Caudate nucleus (tissue), 63 donors: ENCODE measurements at places on chromosomes 11 and 22.

- DNase-seq = no peak
Measured at GRCh38 chr22:23233084-23233531, 52.8 kb downstream of the BCR start.

- DNase-seq = no peak
Measured at GRCh38 chr11:17547932-17548331, 873 bp downstream of the OTOG start.

GRCh38 chr22:47566491-47566890 lies 804.0 kb downstream of the TBC1D22A start:
- no peak for DNase-seq

- DNase-seq = no peak
Measured at GRCh38 chr11:118240999-118241763, 11.0 kb downstream of the MPZL3 start.

- DNase-seq = no peak
Measured at GRCh38 chr11:31687256-31687655, 123.9 kb downstream of the PAX6 start.

GRCh38 chr11:85377901-85378300 lies 249.2 kb downstream of the DLG2 start:
- DNase-seq = no peak

GRCh38 chr11:116927163-116927974 lies 89.9 kb upstream of the APOA1 start:
- DNase-seq = no peak

DNA sequence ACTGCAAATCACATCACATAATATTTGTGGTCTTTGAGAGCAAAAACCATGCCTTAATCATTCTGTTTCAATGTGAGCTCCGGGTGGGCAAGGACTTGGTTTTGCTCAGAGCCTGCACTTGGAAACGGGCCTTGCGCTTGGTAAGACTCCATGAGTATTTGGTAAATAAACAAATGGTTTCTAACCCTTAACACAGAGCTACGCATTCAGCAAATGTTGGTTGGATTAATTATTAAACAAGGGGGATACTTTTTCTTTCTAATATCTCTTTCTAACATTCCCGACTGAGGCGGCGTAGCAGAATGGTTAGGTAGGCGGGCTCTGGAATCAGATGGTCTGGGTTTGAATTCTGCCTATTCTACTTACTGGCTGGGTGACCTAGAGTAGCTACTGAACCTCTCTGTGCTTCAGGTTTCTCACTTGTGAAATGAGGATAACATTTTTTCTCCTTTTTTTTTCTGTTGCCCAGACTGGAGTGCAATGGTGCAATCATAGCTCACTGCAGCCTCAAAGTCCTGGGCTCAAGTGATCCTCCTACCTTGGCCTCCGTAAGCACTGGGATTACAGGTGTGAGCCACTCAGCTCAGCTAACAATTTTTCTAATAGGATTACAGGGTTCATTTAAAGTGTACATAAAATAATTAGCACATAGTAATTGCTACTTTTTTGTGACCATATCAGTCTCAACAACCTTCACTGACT lies 3.4 kb upstream of the FAM83F start:
- DNase-seq = no peak

GRCh38 chr22:36300396-36301212 lies 47.7 kb downstream of the APOL1 start:
- no peak for DNase-seq

GRCh38 chr22:37746366-37747079 lies 49.7 kb downstream of the TRIOBP start:
- peak; percentile 30 for DNase-seq

DNA sequence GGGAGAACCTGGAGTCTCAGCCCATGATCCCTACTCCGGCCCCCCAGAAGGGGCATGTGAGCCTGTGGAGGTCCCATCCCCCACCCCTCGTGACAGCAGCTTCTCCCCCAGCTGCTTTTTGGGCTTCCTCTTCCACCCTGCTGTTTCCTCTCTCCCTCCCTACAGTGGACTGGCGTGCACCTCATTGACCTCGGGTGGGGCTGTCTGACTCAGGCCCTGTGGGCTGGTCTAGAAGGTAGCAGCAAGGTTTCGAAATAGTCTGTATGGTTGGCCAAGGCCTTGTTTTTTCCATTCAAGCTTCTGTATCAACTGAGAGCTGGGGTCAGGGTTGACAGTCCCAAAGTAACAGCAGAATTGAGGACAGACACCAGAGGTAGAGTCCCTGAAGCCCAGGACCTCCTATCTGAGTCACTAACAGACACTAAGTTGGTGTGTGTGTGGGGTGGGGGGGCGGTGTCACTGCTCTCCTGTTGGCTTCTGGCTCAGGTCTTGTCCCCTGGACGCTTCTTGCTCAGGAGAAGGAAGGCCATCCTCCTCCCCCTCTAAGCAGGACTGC lies 7.7 kb downstream of the SLC37A2 start:
- DNase-seq = no peak

DNA sequence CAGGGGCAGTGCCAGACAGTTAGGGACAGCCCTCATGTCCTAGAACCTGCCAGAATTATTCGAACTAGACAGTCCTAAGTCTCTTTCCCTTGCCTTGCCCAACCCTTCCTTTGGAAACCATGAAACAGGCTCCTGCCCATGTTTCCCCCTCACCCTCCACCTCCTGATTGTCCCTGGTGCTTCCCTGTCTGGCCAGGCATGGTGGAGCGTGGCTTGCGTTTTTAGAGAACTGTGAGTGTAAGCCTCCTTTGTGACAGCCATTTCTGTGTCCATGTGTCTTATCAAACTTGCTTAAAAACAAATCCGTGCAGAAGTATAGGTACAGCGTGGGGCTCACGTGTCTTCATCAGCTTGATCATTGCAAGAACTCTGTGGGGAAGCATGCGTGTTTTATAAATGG lies 54.9 kb downstream of the MPPED1 start:
- no peak for DNase-seq

DNA sequence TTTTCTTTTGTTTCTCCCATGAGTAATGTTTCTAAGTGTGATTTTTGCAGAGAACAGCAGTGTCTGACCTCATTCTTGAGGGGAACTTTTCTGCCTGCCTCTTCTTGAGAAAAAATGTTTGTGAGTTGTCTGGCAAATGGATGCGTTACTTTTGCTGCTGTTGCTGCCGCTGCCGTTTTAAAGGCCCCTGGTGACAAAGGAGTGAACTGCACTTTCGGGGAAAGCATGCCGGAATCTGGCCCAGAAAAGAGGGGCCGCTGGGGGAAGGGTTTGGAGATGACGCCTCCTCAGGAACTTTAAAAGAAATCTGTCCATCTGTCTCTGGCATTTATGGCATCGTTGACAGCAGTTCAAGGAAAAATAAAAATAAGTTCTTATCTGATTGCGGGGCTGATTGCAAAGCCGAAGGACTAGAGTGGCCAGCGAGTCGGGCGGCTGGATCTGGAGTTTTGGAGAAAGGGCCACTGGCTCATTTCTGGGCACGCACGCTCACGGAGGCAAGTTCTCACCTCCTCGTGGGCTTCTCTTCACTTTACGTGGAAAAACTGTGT lies 16.5 kb downstream of the ZBTB16 start:
- no peak for DNase-seq

GRCh38 chr11:35981581-35981980 lies 37.7 kb downstream of the LDLRAD3 start:
- no peak for DNase-seq

DNA sequence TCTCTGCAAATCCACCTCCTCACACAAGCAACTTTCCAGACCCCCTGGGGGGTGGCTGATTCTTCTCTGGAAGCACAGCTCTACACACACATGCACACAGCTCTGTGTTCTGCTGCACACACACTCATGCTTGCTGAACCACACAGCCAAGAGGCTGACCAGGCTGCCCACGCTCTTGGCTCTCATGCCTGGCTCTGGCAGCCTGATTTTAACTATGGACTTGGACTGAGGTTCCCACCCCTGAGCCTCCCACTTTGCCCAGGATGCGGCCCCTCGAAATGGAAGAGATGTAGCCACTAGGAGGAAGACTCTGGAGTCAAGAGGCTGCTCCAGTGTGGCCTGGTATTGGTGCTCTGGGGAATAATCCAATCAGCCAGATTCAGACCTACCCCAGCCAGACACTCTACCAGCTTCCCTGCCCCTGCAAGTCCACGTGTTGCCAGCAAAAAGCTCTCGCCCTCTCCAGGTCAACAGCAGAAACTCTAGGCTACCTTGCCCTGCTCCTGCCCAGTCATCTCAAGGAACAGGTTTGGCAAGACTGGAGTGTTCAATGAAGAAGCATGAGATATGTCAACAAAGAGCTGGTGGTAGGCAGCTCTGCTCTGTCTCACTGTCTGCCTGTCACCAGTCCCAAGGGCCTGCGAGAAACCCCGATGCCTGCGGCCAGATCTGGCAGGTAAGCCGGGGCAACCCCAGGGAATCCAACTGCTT lies 8.8 kb upstream of the CASTOR1 start:
- no peak for DNase-seq

GRCh38 chr22:49551446-49551845 lies 276.2 kb downstream of the BRD1 start:
- DNase-seq = no peak

DNA sequence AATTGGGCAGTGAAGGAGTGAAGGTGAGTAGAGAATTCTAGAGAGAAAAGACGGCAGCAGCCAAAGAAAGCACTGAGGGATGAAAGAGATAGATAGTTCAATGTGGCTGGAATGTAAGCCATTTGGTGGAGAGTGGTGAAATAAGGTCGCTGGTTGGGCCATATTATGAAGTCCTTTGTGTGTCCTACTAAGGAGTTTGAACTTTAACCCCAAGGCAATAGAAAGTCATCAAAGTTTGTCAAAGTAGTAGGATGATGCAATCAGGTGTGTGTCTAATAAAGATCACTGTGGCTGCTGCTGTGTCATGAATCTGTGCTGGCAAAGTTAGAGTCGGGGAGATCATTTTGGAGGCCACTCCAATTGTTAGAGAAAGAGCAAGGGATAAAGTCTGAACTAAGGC lies 18.7 kb downstream of the RNF121 start:
- no peak for DNase-seq

DNA sequence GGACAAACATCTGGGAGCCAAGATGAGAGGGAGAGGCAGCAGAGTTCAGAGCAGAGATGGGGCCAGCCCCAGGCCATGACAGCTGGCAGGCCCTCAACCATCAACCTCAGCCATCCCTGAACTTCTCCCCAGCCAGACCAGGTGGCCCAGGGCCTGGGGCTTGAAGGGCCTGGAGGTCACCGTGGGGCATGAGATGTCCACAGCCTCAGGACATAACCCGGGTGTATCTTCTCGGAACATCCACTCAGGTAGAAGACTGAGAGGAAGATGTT lies 12.4 kb upstream of the SLC39A13 start:
- no peak for DNase-seq

- DNase-seq = peak; percentile 39
Measured at GRCh38 chr22:45242778-45243191, 2.1 kb upstream of the KIAA0930 start.

GRCh38 chr22:18044548-18045271 lies 20.3 kb upstream of the MICAL3 start:
- DNase-seq = peak; percentile 61

- no peak for DNase-seq
Measured at GRCh38 chr11:73566977-73567755, 30.7 kb downstream of the FAM168A start.

DNA sequence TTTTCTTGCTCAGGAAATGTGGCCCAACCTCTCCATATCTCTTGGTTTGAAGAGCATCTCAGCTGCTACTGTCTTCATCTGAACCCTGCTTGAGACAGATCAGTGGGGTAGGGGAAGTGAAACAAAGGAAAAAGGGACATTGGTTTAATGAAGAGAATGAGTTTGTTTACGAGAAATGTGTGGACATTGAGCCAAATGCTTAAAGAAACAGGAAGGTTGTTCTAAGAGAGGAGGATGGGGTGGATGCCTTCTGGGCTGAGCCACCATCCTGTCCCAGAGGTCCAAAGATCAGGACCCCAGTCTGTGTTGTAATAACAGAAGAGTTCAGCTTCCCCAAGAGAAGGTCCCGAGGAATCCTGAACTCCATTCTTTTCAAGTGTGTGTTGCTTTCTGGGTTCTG lies 369.7 kb downstream of the INSC start:
- DNase-seq = no peak

- DNase-seq = no peak
Measured at GRCh38 chr11:99080154-99080553, 59.4 kb downstream of the CNTN5 start.

- no peak for DNase-seq
Measured at GRCh38 chr11:107740271-107740670, 28.4 kb upstream of the SLN start.

GRCh38 chr11:17588721-17589120 lies 41.7 kb downstream of the OTOG start:
- no peak for DNase-seq

GRCh38 chr11:29844031-29844430 lies 172.8 kb downstream of the KCNA4 start:
- no peak for DNase-seq

- no peak for DNase-seq
Measured at GRCh38 chr11:67251841-67252240, 14.4 kb upstream of the GRK2 start.

GRCh38 chr11:2664376-2664775 lies 35.4 kb downstream of the KCNQ1OT1 start:
- DNase-seq = no peak

- DNase-seq = no peak
Measured at GRCh38 chr11:95867105-95867504, 56.8 kb downstream of the MTMR2 start.

DNA sequence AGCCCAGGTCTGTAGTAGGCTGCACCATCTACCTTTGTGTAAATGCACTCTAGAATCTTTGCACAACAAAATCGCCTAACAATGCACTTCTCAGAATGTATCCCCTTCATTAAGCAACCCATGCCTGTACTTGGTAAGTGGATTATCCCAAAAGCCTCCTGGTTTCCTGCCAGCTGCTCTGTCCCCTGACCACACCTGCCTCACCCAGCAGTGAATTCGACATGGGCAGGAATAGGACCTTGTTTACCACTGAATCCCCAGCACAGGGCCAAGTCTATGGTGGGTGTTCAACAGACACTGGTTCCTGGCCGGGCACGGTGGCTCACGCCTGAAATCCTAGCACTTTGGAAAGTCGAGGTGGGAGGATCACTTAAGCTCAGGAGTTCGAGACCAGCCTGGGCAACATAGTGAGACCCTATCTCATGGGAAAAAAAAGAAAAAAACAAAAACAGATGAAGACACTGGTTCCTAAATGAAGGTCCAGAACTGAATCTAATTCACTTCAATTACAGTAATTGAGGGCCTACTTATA lies 5.1 kb upstream of the SYCE3 start:
- no peak for DNase-seq

DNA sequence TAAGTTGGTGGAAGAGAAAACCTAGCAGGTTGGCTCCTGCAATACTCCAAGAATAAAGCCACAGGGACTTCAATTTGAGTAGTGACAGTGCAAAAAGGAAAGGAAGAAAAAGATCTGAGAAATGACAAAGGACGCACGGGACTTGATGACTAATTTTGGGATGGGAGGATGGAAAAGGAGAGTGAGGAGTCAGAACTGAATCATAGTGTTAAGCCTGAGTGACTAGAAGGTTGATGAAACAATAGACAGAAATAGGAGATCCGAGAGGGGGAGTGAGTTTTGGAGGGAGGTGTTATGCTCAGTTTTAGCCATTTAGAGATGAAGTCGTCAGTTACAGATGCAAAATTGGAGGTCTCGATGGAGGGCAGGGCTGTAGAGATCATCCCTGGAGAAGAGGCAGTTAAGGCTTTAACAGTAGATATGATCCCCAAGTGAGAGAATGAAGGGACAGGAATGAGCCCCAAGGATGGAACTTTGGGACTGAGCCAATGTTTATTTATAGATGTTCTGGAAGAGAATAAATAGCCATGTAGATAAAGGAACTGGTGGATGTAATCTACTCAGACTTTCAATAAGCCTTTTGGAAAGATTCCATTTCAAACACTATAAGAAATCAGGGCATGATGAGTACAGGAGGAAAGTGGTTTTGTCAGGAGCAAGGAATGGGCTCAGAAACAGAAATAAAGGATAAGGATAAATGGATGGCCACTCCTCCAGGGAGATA lies 108.9 kb upstream of the NCAM1 start:
- no peak for DNase-seq

- DNase-seq = no peak
Measured at GRCh38 chr11:72150882-72151281, 15.4 kb downstream of the FOLR3 start.
